ENCODE measurements at places on chromosomes 6 and 20.

- no peaks in the 10 kb centered on the region for H3K4me1 ChIP-seq
- no peak overlapping the region for H3K27ac ChIP-seq
- no peak for DNase-seq
- peak overlapping the region; percentile 8 for H3K4me3 ChIP-seq
- H3K36me3 ChIP-seq: no peaks in the 10 kb centered on the region
- H3K27me3 ChIP-seq: peaks cover 22% of the 10 kb centered on the region
Measured at GRCh38 chr6:157253699-157254098, 69.6 kb downstream of the TMEM242 start.

- no peak overlapping the region for H3K27ac ChIP-seq
- peaks cover 42% of the 10 kb centered on the region for H3K36me3 ChIP-seq
- no peak for DNase-seq
- no peaks in the 10 kb centered on the region for H3K27me3 ChIP-seq
- H3K4me3 ChIP-seq: no peak overlapping the region
Measured at GRCh38 chr6:158611541-158612370, 32.8 kb downstream of the DYNLT1 start.

- no peak for DNase-seq
- no peaks in the 10 kb centered on the region for H3K4me1 ChIP-seq
- no peak overlapping the region for H3K4me3 ChIP-seq
- H3K27me3 ChIP-seq: no peaks in the 10 kb centered on the region
Measured at GRCh38 chr6:78487401-78487800, 379.9 kb upstream of the IRAK1BP1 start.

DNA sequence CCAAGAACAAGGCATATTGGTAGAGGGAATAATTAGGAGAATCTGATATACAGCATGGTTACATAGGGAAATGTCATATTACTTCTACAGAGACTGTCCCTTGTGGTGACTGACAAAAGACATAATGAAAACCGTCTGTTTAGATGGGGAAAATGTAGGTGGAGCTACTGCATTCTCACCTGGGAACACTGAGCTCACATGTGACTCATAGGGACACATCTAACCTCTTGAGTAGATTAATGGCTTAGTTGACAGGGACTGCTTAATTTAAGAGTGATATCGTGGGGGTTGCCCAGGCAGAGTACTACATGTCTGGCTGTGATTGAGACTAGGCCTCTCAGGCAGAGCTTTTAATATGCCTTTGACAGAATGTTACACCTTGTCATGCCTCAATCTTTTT, 235.3 kb upstream of the ZFP64 start:
- peak overlapping the region; percentile 5 for H3K27ac ChIP-seq
- no peaks in the 10 kb centered on the region for H3K36me3 ChIP-seq
- no peak for DNase-seq
- no peaks in the 10 kb centered on the region for H3K27me3 ChIP-seq

DNA sequence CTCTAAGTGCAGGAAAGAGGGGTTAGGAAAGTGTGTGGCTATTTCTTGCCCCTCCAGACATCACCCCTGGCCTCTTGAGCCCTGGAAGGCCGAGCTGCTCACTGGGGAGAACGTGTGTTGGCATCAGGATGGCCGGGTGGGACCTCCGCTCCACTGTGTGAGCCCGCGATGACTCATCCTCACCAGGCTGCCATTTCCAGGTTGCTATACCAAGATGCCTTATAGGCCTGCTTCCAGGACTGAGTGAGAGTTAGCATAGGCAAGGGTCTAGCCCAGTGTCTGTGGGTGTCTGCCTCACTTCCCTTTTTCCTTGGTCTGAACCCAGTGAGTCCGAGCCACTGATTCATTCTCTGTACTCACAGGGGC, 105.0 kb downstream of the MRPL14 start:
- no peak for DNase-seq
- no peaks in the 10 kb centered on the region for H3K36me3 ChIP-seq
- H3K27ac ChIP-seq: no peak overlapping the region
- no peaks in the 10 kb centered on the region for H3K4me1 ChIP-seq
- H3K27me3 ChIP-seq: peaks cover 9% of the 10 kb centered on the region

DNA sequence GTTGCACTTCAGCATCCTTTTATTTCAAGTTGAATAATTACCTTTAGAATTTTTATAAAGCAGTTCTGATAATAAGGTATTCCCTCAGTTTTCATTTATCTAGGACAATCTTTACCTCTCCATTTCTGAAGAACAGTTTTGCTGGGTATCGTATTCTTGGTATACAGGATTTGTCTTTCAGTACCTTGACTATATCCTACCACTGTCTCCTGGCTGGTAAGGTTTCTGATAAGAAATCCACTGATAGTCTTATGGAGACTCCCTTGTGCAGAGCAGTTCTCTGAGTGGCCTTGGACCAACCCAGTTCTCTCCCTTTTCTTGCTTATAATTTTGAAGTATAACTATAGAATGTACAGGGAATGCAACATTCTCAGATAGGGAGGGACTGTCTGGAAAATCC, 51.3 kb upstream of the SAMD3 start:
- H3K4me3 ChIP-seq: no peak overlapping the region
- no peaks in the 10 kb centered on the region for H3K27me3 ChIP-seq
- H3K27ac ChIP-seq: no peak overlapping the region
- no peak for DNase-seq

- no peak for DNase-seq
- H3K36me3 ChIP-seq: peaks cover 10% of the 10 kb centered on the region
- no peak overlapping the region for H3K4me3 ChIP-seq
- peaks cover 3% of the 10 kb centered on the region for H3K4me1 ChIP-seq
- no peak overlapping the region for H3K27ac ChIP-seq
Measured at GRCh38 chr6:21033084-21033483, 498.8 kb downstream of the CDKAL1 start.

GRCh38 chr20:39825524-39825923, 863.4 kb downstream of the DHX35 start:
- H3K4me1 ChIP-seq: no peaks in the 10 kb centered on the region
- no peak overlapping the region for H3K4me3 ChIP-seq
- H3K27me3 ChIP-seq: peaks cover 7% of the 10 kb centered on the region
- no peak for DNase-seq
- no peak overlapping the region for H3K27ac ChIP-seq

GRCh38 chr6:170290296-170291128, at the start of gene DLL1:
TSS of gene DLL1 (minus strand) at chr6:170291078. CDS start at chr6:170290139, 939 bp downstream.
- peaks cover 6% of the 10 kb centered on the region for H3K27me3 ChIP-seq
- H3K4me3 ChIP-seq: peak within 1 kb of the TSS; percentile 89
- peaks cover 49% of the 10 kb centered on the region for H3K4me1 ChIP-seq
- no peak for DNase-seq

DNA sequence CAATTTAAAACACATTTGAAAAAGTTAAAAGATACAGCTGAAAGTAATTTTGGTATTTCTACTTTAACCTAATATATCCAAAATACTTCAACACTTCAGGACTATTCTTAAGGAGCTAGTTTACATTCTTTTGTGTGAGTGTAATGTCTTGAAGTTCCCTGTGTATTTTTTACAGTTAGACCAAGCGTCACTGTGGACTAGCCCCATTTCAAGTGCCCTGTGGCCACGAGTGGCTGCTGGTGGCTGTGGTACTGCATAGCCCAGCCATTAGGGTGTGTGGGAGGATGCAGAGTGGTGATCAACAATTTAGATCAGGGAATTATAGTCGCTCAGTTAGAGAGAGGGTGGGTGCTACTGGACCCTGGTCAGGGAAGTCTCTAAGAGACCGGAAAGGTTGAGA, 869 bp upstream of the CST5 start:
- peaks cover 4% of the 10 kb centered on the region for H3K4me1 ChIP-seq
- H3K36me3 ChIP-seq: no peaks in the 10 kb centered on the region
- no peak overlapping the region for H3K4me3 ChIP-seq
- no peak for DNase-seq
- no peaks in the 10 kb centered on the region for H3K27me3 ChIP-seq

- H3K27ac ChIP-seq: no peak overlapping the region
- no peak for DNase-seq
Measured at GRCh38 chr6:129203190-129203900, 320.4 kb downstream of the LAMA2 start.

DNA sequence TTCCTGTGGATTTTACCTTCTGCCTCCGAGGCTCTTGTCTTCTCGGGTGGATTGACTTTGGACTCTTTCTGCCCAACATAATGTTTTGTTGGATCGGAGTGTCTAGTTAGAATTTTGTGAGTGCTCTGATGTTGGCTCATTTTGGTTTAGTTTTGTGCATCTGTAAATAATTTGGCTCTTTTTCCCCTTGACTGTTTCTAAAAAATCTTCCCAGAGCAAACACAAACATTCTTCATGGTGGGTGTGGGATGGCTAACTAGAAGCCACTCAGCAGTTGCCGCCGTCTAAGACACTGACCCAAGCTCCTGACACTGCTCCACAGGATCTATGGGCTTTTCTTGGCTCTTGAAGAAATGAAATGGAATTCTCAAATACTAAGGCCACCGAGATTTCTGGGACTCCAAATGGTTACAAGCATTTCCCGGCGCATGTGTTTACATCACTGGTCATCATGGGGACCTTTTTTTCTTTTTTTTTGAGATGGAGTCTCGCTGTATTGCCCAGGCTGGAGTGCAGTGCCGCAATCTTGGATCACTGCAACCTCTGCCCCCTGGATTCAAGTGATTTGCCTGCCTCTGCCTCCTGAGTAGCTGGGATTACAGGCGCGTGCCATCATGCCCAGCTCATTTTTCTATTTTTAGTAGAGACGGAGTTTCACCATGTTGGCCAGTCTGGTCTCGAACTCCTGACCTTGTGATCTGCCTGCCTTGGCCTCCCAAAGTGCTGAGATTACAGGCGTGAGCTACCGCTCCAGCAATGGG, 92.0 kb upstream of the FRMD1 start:
- H3K36me3 ChIP-seq: no peaks in the 10 kb centered on the region
- H3K4me1 ChIP-seq: no peaks in the 10 kb centered on the region
- DNase-seq: no peak

DNA sequence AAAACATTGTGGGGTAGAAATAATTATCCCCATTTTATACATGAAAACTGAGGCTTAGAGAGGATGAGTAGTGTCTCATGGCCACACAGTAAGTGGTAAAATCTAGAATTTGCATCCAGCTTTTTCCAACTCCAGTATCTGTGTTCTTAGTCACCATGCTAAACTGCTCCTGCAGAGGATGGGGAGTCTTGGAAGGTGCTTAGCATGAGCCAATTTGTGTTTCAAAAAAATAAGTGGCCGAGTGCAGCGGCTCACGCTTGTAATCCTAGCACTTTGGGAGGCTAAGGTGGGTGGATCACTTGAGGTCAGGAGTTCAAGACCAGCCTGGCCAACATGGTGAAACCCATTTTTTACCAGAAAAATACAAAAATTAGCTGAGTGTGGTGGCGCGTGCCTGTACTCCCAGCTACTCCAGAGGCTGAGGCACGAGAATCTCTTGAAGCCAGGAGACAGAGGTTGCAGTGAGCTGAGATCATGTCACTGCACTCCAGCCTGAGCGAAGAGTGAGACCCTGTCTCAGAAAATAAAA, 2.4 kb downstream of the C6orf89 start:
- no peaks in the 10 kb centered on the region for H3K27me3 ChIP-seq
- H3K27ac ChIP-seq: peak overlapping the region; percentile 5
- H3K4me1 ChIP-seq: peaks cover 42% of the 10 kb centered on the region
- no peak overlapping the region for H3K4me3 ChIP-seq
- DNase-seq: no peak
- H3K36me3 ChIP-seq: peaks cover 11% of the 10 kb centered on the region

DNA sequence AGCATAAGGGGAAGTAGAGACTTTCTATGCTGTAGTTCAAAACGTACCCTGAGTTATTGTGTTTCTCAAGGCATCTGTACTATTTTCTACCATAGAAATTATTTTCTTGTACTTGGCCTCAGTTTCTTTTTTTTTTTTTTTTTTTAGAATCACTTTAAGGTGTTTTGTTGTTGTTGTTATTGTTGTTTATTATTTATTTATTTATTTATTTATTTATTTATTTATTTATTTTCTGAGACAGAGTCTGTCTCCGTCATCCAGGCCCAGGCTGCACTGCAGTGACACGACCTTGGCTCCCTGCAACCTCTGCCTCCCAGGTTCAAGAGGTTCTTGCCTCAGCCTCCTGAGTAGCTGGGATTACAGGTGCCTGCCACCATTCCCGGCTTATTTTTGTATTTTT, 179.1 kb downstream of the GRIK2 start:
- no peak overlapping the region for H3K4me3 ChIP-seq
- H3K27ac ChIP-seq: no peak overlapping the region
- no peaks in the 10 kb centered on the region for H3K36me3 ChIP-seq
- H3K4me1 ChIP-seq: no peaks in the 10 kb centered on the region

DNA sequence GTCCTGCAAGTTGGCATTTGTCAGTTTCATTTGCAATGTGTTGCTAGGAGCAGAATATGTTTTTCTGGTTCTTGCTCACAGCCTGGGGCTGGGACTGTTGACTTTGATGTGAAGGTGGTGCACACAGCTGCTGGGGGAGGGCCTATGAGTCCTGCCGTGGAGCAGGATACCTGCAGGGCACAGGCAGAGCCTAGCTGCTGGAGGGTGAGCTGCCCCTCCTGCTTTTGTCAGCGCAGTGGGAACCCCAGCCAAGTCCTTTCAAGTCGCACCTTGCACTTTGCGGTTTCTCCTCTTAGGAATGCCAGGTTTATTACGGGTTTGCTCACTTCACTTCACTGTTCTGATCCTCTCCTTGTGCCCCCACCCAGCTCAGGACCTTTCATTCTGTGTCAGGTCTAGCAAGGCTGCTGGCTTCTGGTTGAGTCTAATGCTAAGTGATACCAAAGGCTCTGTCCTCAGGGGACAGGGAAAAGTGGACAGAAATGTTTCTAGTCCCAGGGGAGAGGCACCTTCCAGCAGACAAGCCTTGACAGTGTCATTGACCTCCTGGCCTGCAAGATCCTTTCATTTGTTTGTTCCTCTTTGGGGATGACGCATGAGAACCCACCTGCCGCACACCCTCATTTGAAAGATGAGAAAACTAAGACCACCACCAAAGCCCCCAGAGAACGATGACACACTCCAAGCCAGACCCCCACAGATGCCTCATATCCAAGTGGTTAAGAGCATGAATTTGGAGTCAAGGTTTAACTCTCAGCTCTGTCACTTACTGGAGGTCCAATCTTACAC, 2.7 kb upstream of the SPO11 start:
- peaks cover 1% of the 10 kb centered on the region for H3K4me1 ChIP-seq
- H3K27ac ChIP-seq: no peak overlapping the region
- no peaks in the 10 kb centered on the region for H3K36me3 ChIP-seq
- H3K27me3 ChIP-seq: peaks cover 31% of the 10 kb centered on the region
- DNase-seq: no peak

Data from naive thymus-derived CD8-positive, alpha-beta T cell (primary cell).